ENCODE measurements at places on chromosomes 7 and 10.
A peak's percentile ranks its signal among the peaks of the same experiment; 100 is the strongest.

GRCh38 chr7:91556956-91557650 is 292.9 kb downstream of the FZD1 start:
- no peak for DNase-seq

- no peak for DNase-seq
These were observed 41.2 kb downstream of the SPAG6 start for GRCh38 chr10:22386503-22386902.

- no peak for DNase-seq
These were observed 11.8 kb upstream of the ZMIZ2 start for GRCh38 chr7:44736896-44737295.

- DNase-seq = peak; percentile 43
These were observed 38.3 kb downstream of the LYZL2 start for GRCh38 chr10:30591249-30591670.

DNA sequence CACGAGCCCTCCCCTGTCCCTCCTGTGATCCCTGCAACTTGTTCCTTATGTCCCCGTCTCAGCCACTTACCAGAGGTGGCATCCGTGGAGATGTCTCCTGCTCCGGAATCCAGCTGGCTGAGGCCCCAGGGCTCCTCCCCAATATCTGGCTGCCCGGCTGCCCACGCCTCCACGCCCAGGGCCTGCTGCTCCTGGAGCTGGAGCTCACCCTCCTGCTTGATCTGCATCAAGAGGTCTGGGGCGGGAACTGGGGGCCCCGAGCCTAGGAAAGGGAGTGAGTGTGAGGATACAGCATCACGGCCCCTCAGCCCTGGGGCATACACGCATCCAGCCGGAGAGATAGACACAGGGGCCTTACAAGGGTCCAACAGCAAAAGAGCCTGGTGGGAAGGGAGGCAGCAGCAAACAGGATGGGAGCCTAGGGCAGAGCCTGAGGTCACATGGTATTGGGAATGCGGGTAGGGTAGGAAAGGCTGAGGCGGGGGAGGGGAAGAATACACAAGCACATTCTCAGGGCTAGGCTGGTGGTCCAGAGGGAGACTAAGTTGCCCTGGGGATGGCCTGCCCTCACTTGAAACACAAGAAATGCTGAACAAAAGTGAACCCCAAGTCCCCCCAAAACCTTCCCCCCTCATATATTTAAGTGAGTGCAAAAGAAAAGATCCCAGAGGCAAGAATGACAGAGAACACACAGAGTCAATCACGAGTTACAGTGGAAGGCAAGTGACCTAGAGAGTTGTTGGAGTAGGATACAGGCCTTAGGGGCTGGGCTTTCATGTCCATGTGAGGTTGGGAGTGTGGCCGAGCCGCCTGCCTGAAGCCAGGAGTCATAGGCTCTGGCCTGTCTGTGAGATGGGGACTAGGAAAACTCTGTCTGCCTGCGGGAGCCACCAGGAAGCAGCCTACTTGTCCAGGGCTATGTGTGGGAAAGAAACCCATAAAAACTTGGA is 16.9 kb upstream of the ZNF777 start:
- no peak for DNase-seq

- no peak for DNase-seq
These were observed 501.3 kb downstream of the GFRA1 start for GRCh38 chr10:115771755-115772154.

- no peak for DNase-seq
These were observed 702.4 kb upstream of the FZD8 start for GRCh38 chr10:36344240-36345174.

- no peak for DNase-seq
These were observed 72.7 kb downstream of the HACD1 start for GRCh38 chr10:17544465-17544864.

DNA sequence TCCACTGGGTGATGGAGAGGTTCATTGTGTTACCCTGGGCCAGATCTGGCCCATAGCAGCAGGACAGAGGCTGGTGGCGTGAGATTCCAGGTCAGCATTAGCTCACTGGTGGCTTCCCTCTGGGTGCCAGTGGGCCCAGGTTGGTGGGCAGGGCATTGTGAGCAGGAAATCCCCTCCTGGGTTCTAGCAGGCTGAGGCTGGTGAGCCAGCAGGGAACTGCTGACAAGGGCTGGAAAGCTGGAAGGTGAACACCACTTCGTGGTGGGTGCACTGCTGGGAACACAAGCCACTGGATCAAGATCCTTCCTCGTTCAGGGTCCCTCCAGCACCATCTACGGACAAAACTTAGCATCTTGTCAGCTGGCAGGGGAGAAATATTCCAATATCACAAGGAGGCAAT is 259.2 kb upstream of the FZD1 start:
- DNase-seq = no peak

DNA sequence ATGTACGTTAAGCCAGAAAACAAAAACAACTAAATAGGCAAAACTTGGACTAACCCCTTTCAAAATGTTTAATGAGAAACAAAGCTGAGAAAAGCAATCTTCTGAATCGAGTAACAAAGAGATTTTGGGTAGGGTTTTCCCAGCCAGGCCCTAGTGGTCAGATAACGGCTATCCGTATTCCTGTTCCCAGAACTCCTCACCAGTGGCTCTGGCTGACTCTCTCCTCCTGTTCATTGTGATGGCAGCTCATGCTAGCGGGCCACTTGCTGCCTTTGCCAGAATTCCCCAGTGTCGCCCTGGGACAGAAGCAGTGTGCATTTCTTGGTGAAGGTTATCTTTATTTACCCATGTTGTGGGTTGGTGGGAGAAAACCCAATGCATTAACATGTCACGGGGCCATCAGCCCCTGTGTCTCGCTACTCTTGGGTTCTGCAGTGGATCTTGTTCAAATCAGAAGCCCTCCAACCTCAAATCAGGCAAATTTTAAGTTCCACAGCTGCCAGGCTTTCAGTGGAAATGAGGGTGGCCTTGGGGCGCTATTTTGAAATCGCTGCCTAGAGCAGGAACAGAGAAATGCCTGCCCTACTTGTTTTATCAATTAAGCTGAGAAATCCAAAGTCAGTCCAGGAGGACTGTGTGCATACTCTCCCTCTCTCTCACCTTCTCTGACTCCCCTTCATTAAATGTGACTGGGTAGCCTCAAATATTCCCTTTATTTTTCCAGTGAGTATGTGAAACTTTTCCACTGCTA is 164.5 kb upstream of the NPVF start:
- no peak for DNase-seq

GRCh38 chr10:133128126-133129070 is 31.6 kb upstream of the KNDC1 start:
- DNase-seq = no peak

- DNase-seq = no peak
These were observed 4.5 kb upstream of the ZNF438 start for GRCh38 chr10:31036209-31036608.

DNA sequence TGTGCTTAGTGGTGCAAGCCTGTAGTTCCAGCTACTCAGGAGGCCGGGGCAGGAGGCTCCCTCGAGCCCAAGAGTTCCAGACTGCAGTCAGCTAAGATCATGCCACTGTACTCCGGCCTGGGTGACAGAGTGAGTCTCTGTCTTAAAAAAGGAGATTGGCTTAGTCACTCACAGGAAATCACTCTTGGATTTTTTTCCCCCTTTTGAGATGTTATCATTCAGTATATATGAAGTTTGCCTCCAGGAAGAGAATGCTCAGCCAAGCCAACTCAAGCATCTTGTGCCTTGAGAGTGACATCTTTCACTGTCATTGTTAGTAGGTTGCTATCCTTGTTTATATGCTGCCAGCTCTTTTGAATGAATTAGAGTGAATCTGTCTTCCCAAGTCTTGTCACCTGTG is 28.0 kb downstream of the NIPSNAP2 start:
- no peak for DNase-seq

DNA sequence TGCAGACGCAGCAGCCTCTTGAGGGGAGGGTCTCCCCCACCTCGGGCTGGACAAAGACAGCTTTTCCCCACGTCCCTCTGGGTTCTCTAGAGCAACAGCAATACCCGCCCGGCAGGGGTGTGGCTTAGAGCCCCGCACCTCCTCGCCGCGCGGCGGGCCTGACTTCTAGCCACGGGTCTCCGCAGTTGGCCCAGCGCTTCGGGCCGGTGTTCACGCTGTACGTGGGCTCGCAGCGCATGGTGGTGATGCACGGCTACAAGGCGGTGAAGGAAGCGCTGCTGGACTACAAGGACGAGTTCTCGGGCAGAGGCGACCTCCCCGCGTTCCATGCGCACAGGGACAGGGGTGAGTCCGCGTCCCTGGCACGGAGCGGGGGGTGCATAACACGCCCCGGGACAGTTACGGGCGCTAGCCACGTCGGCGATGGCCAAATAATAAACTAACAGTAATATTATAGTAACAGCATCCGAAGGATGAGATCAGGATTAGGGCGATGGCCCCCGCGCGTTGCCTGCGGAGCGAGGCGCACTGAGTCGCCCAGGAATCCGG is 1.2 kb downstream of the CYP2E1 start:
- no peak for DNase-seq

- DNase-seq = no peak
These were observed 11.5 kb upstream of the MACC1 start for GRCh38 chr7:20228654-20229053.

GRCh38 chr7:23600236-23600635 is 3.1 kb downstream of the CCDC126 start:
- DNase-seq = no peak

GRCh38 chr7:93203496-93203895 is 22.8 kb downstream of the HEPACAM2 start:
- no peak for DNase-seq

- no peak for DNase-seq
These were observed 16.4 kb upstream of the RNF148 start for GRCh38 chr7:122719010-122719578.

DNA sequence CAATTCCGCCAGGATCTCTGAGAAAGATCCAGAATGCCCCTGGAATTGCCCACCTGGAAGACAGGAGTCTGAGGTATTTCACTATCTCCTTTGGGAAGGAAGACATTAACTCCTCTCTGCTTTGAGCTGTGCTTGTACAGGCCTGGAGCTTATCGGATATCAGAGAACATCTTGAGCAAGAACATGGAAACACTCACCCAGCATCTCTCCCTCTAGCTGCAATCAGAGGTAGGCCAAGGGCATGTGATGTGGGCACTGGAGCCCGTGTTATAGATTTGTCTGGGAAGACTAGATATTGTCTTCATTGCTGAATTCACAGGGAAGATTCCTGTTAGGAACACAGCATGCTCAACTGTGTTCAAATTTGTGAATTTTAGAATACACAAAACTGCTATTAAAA is 233.9 kb downstream of the PHF14 start:
- no peak for DNase-seq

DNA sequence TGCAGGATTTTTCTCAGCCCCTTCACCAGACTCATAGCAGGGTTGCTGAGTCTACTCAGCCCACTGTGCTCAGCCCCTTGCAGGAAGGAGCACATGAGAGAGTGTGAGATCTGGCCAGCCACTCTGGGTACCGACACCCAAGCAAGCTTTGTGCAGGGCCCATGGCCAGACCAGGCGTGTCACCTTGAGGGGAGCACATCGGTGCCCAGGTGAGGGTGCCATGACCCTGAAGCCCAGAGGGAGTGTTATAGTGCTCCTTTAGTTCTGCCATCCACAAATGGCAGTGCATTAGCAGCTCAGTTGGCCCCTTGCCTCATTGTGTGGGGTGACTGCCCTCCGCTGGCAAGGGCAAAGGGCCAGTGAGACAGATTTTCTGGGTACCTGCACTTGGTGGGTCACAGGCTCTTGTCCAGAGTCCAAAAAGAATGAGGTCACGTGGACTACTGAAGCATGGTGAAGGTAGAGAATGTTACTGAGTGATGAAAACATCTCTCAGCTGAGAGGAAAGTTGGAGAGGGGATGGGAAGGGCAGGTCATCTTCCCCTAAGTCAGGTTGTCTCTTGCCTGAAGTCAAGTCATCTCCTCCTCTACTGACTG is 181.8 kb downstream of the MACC1 start:
- DNase-seq = no peak

DNA sequence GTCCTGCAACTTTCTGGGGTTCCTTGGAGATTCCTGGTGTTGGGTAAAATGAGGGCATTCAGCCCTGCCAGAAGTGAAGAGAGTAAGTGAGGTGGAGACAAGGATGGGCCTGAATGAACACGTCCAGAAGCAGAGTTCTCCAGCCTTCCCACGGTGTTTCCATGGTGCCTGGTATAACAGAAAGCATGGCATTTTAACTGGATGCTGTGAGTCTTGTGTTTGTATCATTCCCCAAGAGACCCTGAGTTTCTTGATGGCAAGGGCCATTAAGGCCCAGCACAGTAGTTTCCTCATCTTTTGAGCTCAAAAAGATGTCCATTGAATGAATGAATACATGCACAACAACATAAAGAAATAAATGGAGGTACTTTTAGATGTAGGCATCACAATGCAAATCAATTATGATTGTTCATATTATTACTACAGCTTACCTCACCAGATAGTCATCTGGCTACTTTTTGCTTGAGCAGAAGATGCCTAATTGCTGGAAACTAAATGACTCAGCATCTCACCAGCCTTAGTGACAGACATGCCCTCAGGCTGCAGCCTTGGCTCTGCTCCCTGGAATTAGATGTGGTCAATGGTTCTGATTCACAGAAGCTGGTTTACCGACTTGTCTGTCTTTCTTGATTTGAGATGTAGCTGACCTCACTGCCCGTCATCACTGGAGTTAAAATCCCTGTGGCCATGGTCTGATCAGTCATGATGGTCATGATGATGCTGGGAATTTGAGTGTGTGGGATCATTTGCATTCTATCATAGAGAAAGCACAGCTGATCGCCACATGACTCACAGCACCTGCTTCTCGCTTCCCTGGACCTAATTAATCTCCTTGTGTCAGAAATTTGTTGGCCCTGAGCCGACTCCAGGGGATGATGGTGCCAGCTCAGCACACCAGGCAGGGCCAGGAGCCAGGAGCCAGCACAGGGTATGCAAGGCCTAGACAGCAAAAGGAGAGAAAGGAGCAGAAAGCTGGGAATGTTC is 83.9 kb downstream of the CXCL12 start:
- DNase-seq = no peak

DNA sequence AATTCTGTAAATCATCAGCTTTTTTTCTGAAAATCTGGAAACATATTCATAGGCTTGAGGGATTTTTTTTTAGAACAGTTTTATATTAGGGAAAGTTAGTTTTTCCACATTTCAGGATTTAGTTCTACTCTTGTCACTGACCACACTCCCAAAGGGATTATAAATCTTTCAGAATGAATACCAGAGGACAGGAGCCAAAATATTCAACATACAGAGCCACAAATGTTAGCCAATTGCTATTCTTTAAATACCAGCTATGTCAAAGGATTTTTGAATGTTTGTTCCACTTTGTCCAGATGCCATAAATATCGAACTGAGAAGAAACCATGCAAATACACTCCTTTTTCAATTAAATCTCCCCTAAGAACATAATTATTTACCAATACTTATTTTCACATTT is 50.7 kb downstream of the ODAD2 start:
- no peak for DNase-seq

DNA sequence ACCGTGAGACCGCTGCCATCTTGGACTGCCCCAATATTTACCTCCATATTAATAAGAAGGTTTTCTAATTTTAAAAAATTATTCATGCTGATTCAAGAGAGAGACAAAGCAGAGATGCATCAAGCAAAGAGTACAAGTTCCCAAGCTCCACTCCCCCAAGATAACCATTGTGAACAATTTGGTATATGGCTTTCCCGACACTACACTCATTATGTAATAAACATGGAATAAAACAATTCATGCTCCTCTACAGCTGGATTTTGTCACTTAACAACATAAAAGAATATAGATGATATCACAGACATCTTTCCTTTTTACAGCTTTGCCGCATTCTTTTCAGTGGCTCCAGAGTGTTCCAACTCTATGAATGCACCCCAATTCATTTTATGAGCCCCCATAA is 307.6 kb downstream of the FGFR2 start:
- no peak for DNase-seq

- no peak for DNase-seq
These were observed 175.4 kb downstream of the LSM5 start for GRCh38 chr7:32314761-32315160.

- DNase-seq = no peak
These were observed 25.0 kb downstream of the RTKN2 start for GRCh38 chr10:62243647-62243997.
